Esophagus mucosa (tissue), 1 donor: ENCODE measurements at places on chromosomes 4 and X.
A peak's percentile ranks its signal among the peaks of the same experiment; 100 is the strongest.

DNA sequence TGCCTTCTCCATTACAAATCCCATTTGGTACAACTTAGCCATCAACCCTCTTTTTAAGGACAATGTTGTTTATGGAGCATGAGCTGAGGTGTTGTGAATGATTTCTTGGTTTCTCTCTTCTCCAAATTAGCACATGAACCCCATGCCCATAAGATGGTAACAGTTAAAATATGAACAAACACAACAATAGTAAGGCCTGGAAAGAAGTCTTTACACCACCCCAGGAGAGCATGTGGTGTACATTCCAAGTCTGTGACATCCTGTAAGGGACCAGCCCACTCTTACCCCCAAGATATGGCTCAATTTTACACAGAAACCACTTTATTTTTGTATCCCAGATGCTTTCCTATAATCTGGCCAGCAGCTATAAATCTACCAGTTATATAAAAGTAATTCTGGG, 226.1 kb downstream of the COX18 start:
- no peak for ATAC-seq

- ATAC-seq = no peak
Measured at GRCh38 chrX:127276326-127276725, 456.8 kb downstream of the PRR32 start.

- no peak for ATAC-seq
Measured at GRCh38 chr4:23999714-24000469, 110.0 kb upstream of the PPARGC1A start.

DNA sequence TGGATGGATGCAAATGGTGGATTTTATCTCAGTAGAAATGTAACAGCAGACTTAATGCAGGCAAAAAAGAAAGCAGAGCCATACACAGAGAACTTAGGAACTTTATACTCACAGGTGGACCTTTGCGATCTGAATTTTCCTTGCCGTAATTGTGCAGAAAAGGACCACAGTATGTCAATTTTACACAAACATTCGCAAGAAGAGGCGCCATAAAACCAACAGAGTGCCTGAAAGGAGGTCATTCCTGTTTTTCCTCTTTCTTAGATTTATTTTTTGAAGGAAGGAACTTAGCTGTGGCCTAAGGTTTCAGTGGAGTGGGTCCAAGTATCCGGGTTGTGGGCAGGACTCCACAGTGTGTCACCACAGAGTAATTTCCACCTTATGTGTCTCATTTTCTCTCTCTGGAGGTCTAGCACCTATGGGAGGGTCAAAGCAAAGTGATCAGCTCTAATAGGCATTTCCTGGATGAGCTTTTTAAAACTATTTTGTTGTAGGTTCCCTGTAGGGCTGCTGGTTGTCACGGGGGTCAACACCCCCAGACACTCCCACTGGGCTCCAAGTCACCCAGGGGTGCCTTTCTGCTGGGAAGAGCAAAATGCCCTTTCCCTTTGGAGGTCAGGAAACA, 24.7 kb upstream of the PBDC1 start:
- no peak for ATAC-seq

DNA sequence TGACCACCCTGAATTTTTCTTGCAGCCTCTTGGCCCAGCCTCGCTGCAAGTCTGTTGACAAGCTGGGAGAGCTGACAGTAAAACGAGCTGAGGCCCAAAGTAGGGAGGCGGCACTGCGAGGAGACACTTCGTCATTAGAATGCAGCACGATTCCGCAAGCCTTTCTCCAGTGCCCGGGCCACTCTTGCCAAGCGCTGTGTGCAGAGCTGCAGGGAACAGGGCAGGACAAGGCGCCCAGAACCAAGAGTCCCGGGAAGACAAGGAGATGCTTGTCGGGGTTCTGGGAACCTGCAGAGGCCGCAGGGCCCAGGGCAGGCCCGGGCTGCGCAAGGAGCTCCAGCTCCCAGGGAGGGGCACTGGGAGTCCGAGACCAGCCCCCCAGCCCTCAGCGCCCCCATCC, 187.1 kb downstream of the BCOR start:
- no peak for ATAC-seq

GRCh38 chr4:48275247-48275646, 5.6 kb upstream of the TEC start:
- ATAC-seq = peak; percentile 57

GRCh38 chr4:61251129-61251528, 51.0 kb downstream of the ADGRL3 start:
- ATAC-seq = no peak

DNA sequence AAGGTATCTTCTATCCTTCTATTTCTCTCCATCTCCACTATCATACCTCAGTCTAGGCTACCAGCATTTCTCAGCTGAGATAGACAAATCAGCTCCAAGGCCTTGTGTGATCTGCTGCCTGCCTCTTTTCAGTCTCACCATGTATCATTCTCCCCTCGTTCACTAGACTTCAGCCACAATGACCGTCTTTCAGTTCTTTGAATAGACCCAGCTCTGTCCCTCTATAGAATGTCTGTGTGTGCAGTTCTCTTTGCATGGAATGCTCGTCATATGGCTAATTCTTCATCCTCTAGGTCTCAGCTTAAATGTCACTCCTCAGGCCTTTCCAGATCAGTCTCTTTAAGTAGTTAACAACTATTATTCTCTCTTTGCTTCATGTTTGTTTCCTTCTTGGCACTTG, 6.5 kb downstream of the IGBP1 start:
- no peak for ATAC-seq
